ENCODE measurements at places on chromosomes 12 and 14.

DNA sequence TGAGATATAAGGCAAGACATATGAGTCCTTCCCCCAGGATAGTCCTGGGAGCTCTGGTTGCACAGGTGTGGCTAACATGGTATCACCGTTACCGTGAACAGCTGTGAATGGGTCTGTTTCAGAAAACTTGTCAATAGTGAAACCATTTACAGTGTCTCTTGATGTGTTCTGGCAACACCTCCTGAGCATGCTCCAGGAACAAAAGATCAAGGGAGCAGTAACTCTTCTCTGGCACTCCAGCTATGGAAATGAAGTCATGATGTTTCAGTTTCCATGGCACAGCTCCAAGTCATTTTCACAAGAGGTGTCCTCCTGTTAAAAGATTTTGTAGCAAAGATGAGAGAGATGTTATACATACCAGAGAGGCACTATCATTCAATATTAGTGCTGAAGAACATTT, 253.7 kb downstream of the SNAPC1 start:
- DNase-seq: peak; percentile 20

DNA sequence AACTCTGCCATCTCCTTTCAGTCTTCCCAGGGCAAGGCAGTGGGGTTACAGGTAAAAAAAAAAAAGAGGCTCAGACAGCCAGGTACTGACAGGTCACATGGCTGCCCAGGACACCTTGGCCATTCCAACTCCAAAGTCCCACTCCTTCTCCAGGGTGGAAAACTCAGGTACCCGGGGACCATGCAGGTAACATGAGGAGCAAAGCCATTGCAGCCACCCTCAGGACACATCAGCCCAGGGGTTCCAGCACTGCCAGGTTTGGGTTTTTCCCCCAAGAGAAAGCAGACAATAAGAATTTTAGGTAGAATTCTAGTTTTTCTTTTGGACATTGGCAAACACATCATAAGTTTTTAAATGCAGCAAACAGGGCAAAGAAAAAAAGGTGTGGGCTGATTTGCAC, 15.3 kb downstream of the FAM222A start:
- no peak for DNase-seq

- no peak for DNase-seq
Measured at GRCh38 chr12:103823871-103824270, 17.2 kb downstream of the NT5DC3 start.

DNA sequence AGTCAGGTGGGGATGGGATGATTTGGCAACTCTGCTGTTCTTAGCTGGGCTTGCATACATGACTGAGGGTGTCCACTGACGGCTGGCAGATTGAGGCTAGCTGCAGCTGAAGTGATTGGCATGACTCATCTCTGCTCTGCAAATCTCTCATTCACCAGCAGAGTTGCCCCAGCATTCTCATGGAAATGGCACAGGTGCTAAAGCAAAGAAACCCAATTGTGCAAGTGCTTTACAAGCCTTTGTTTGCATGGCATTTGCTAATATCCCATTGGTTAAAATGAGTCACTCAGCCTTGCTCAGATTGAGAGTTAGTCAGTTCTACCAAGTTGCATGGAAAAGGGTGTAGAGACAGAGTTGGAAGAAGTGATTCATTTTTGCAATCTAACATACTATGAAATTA, 389.7 kb upstream of the FAR2 start:
- DNase-seq: no peak

GRCh38 chr12:77968021-77968420, 137.3 kb downstream of the NAV3 start:
- no peak for DNase-seq

DNA sequence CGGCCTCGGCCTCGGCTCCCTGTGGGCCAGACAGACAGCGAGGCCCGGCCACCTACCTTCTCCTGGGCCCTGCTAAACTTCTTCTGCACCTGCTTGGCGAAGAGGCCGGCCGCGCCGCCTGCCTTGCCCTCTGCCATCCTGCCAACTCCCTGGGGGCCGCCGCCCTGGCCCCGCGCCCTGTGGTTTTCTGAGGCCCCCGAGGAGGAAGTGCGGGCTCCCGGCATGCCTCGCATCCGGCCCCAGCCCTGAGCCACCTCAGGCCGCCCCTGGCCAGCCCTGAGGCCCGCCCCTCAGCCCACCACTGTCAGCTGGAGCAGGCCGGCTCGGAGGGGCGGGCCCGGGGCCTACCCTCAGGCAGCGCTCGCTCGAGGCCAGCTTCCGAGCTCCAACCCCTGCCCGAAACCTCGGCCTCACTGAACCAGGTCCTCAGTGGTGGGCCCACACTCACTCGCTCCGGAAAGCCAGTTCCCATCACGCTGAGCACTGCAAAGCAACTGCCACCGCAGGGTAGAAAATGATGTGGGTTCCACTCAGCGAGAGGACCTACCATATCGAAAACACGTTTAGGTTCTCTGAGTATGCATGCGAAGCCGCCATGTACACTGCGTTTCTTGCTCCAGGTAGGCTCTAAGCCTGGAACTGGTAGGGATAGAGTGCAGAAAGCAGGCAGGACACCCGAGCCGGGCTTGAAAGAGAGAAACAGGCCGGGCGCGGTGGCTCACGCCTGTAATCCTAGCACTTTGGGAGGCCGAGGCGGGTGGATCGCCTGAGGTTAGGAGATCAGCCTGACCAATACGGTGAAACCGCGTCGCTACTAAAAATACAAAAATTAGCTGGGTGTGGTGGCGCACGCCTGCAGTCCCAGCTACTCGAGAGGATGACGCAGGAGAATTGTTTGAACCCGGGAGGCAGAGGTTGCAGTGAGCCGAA, at the start of gene BIN2:
Gene BIN2, minus strand, starts transcription at position 209 of the 930 bp plus-strand sequence. Its CDS starts 72 bp downstream, at position 137.
- no peak for DNase-seq

DNA sequence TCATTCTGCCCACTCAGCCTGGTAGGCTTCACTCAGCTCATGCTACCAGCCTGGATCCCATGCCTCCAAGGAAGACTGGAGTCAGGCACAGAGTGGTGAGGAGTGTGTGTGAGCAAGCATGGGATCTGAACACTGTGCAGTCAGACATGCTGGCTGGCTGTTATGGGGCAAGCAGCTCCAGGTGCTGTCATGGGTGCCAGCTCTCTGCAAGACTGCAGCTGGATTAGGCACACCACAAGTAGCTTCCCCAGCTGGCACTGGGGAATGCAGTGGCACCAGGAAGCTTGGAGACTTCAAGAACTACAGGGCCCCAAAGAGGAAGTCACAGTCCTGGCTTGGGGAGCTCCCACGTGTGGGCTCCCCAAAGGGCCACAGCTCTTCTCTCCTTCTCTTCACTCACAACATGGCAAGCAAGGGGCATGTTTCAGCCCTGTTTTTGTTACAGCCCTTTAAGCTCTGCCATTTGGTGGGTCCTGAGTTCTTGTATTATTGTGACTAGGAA, 202.5 kb downstream of the VRK1 start:
- DNase-seq: no peak

GRCh38 chr14:56487761-56488160, 91.8 kb upstream of the TMEM260 start:
- no peak for DNase-seq

DNA sequence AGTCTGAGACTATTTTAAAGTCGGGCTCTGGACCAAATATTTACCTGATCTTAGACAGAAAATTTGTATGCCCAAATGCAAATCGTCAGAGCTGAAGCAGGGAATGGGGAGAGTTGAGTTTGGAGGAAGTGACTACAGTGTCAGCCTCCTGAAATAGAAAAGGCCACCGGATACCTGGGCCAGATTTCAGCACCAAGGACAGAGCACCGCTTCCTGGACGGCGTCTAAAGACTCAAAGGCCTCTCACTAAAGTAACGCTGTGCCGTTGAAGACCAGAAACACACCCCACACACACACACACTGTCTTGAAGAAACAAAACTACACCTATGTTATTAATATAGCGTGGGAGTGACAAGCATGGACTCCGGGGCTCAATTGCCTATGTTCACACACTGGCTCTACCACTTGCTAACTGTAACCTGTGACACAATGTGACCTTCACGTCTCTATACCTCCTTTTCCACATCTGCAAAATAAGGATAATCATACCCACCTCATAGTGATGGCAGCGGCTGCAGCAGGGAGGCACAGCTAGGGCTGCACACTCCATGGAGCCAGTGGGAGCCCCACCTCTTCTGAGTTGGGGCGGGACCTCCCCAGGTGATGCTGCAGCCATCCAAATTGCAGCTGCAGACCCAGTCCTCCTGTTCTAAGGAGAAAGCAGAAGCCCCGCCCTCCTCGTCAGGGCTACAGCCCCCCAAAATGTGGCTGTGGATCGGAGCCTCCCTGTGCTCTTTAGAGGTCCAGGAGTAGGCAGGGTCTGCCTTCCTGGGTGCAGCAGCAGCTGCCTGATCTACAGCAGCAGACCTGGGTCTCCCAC, 35.6 kb downstream of the KRT76 start:
- DNase-seq: peak; percentile 72

- DNase-seq: no peak
Measured at GRCh38 chr14:104981699-104982541, 3.7 kb upstream of the CLBA1 start.

GRCh38 chr14:61569308-61569707, 126.0 kb upstream of the HIF1A start:
- DNase-seq: no peak

GRCh38 chr14:23513818-23514643, 37.5 kb downstream of the ZFHX2 start:
- no peak for DNase-seq

DNA sequence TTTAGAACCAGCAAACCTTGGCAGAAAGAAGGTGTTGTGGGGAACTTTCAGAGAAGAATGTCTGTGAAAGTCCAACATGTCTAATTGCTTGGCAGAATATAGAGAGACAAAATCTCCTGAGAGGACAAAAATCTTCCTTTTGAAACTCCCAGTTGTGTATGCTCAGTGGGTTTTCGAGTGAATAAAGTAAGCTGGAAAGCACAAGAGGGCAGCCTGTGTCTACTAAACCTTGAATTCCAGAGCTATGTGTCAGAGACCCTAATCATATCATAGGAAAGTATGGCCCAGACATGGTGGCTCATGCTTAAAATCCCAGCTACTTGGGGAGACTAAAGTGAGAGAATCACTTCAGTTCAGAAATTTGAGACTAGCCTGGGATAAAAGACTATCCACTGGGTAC, 661.2 kb downstream of the SLC16A7 start:
- peak; percentile 56 for DNase-seq

DNA sequence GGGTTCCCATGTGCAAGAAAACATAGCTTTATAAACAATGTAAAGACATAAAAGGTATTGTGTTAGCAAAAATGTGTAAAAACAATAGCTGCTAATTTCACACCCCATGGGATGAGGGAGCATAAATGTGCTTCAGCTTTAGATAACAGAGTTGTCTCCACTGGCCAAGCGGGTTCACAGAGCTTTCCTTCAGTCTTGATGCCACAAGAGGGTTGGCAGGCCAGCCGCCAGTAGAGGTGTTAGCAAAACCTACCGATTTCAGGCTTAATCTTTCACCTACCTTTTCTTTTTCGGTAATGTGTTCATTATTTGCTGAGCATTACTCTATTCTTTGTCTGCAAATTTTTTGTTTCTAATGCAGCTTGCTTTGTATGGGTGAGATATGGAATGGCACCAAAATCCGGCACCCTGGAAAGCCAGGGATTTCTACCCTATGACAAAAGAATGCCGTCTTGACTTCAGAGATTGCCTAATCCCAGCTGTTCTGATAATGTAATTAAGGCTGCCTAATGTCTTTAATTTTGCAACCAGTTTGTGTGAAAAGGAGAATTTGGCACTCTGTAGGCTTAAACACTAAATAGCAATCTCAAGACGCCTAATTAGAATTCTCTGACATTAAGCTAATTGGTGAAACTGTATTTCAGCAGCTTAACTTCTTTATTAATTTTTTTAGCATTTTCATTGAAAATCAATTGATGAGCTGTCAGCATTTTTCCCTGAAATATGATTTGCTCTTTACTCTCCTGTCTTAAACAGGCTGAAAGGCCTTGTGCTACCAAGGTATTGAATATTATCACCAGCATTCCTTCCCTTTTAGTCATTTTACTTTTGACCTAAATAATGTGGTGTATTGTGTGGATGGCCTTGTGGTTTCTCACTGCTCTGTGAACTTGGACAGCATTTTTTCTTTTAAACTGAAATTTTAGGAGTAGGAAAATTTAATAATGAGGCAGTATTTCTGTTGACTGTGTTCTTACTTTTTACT, 60.7 kb downstream of the POLR3B start:
- DNase-seq: peak; percentile 50

DNA sequence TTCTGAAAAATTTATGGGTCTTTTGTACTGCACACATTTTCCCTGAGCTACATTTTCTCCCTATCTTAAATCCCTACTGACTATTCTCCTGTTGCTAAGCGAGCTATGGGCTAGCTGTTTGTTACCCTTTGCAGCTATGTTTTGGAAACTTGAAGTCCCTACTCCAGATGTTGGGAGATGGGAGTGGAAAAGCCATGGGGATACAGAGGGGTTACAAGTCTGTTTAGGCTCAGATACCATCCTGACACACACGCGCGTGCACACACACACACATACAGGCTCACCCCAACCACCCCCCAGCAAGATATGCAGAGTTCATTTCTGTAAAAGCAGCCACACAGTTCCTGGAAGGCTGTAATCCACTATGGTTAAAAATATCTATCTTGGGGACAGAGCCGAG, 15.8 kb downstream of the ATP5MC2 start:
- peak; percentile 61 for DNase-seq

DNA sequence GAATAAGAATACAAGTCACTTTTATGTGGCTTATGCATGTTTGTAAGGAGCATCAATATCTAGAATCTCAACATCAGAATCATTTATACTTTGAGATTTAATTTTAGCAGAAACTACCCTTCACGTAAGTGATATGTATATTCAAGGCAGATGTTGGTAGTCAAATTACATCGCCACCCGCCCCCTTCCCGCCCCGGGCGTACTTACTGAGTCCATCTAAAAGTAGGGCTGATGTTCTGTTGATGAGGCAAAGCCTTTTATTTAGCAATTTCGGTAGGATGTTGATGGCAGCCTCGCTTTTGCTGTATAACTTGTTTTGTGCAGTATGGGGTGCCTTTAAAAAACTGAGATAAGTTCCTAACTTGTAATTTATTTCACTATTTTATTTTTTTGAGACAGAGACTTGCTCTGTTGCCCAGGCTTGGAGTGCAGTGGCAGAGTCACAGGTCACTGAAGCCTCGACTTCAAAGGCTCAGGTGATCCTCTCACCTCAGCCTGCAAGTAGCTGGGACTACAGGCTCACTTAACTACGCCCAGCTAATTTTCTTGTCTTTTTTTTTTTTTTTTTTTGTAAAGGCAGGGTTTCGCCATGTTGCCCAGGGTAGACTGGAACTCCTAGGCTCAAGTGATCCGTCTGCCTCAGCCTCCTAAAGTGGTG, 30.8 kb downstream of the KTN1 start:
- no peak for DNase-seq

GRCh38 chr12:113048716-113049127, 7.8 kb upstream of the DTX1 start:
- DNase-seq: peak; percentile 59

All from umbilical cord (tissue), 2 donors.